H4 (cell line): ENCODE measurements at places on chromosomes 3 and 15. TPM values are rescaled to one million over a fixed set of nuclear protein-coding genes. Genes with fewer than 3 reads are reported as not detected.

Gene WDR93
- total RNA-seq = 0.35 TPM in 1 of 2 replicates, not detected in the other

Gene ATP13A5
- 0.04 and 0.48 TPM in 2 replicates for total RNA-seq

Gene TTLL13
- total RNA-seq = 0.06 TPM in 1 of 2 replicates, not detected in the other

Gene SLC35G2
- 6.3 and 8.0 TPM in 2 replicates for total RNA-seq

Gene SLC22A14
- total RNA-seq = not detected in 2 replicates

Gene ANKDD1A
- total RNA-seq = 0.25 and 1.1 TPM in 2 replicates

Gene HSPBAP1
- 7.0 and 8.6 TPM in 2 replicates for total RNA-seq

Gene CCDC80
- total RNA-seq = 31.7 and 61.0 TPM in 2 replicates
